ENCODE measurements at places on chromosomes 3 and 15.

GRCh38 chr3:165383381-165383780, 187.2 kb upstream of the SLITRK3 start:
- DNase-seq = no peak

GRCh38 chr3:119542168-119542767, 17.1 kb downstream of the CD80 start:
- no peak for DNase-seq

- DNase-seq = no peak
These were observed 117.8 kb downstream of the WNT5A start for GRCh38 chr3:55369141-55369847.

- no peak for DNase-seq
These were observed 129.8 kb downstream of the SLC25A26 start for GRCh38 chr3:66350601-66351000.

Data from stimulated activated CD4-positive, alpha-beta T cell treated with anti-CD3 and anti-CD28 coated beads, Interleukin-15, amount 100 ng/mL, for 48 hours (primary cell).